Mammary epithelial cell (primary cell): ENCODE measurements at places on chromosomes 11 and 22.
A peak's percentile ranks its signal among the peaks of the same experiment; 100 is the strongest.

DNA sequence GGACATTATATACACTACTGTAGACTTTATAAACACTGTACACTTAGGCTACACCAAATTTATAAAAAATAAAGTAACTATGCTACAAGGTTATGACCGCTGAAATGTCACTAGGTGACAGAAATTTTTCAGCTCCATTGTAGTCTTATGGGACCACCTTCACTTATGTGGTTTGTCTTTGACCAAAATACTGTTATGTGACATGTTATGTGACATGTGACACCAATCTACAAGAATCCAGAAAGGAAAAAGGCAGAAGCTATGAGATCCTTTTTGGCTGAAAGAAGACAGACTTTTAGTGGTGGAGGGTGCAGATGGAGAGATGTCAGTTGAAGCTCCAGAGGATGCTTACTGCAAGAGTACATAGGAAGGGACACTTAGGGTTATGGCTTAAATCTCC, 1378.4 kb upstream of the TENM4 start:
- DNase-seq = no peak

- DNase-seq = no peak
Observed at GRCh38 chr11:119362741-119363080, 16.2 kb upstream of the MFRP start.

DNA sequence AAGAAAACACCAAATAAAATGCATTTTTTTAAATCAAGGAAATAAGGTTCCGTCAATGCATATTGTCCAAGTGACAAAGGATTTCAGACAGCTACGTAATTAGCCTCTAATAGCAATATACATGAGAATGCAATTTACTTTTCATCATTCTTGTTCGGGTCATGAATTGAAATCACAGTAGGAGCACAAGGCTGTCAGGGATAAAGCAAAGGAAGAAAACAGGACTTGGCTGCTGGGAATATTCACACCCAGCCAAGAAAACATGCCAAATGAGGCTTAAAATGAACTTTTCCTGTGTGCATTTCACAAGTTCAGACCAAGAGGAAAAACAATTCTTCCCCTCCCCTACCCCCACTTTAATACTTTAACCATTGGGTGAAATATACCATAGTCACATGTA, 188.6 kb downstream of the CWF19L2 start:
- no peak for DNase-seq

DNA sequence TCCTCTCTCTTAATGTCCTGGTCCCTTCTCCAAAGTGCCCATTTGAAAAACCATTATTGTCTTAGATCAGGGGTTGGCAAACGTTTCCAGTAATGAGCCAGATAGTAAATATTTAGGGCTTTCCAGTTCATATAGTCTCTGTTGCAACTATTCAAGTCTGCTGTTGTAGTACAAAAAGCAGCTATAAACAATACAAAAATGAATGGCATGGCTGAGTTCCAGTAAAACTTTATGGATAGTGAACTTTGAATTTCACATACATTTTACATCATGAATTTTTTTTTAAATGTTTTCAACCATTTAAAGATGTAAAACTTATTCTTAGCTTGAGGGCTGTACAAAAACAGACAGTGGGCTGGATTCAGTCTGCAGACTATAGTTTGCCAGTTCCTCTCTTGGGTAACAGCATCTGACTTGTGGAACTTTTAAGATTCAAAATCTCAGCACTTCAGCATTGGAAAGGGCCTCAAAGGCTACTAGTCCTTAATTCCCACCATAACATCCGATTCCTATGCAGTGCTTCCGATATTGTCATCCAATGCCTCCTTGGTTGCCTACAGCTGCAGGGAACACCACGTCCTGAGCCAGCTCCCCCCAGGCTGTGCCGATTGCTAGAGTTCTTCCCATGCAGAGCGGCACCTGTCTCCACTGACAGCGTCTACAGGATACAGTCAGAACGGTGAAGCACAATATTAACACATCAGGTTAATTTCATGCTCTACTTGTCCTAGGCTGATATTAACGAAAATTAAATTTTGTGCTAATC, 65.6 kb upstream of the E2F8 start:
- no peak for DNase-seq

DNA sequence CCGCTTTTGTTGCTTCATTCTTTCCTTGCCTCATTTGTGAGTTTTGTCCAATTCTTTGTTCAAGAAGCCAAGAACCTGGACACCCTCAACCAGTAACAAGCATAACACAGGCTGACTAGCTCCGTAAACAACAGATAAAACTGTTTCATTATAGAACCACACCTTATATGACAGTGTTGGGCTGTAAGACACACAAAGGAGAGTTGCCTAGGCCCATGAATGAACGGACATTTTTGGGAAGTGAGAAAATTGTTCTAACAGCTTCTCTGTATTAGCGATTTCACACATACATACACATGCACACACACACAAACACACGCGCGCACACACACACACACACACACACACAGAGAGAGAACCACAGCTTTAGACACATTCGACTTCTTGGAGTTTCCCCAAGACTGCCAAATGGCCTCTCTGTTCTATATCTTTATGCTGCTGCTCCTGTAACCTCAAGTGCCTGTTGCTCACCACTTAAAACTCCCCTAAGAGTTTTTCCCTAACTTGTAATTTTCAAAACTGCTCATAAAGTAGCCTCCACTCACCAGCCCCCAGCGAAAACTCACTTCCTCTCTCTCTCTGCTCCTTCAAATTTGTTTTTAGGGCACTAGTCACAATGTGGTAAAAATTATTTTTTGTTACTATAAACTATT, 35.9 kb downstream of the CTSC start:
- DNase-seq = no peak

DNA sequence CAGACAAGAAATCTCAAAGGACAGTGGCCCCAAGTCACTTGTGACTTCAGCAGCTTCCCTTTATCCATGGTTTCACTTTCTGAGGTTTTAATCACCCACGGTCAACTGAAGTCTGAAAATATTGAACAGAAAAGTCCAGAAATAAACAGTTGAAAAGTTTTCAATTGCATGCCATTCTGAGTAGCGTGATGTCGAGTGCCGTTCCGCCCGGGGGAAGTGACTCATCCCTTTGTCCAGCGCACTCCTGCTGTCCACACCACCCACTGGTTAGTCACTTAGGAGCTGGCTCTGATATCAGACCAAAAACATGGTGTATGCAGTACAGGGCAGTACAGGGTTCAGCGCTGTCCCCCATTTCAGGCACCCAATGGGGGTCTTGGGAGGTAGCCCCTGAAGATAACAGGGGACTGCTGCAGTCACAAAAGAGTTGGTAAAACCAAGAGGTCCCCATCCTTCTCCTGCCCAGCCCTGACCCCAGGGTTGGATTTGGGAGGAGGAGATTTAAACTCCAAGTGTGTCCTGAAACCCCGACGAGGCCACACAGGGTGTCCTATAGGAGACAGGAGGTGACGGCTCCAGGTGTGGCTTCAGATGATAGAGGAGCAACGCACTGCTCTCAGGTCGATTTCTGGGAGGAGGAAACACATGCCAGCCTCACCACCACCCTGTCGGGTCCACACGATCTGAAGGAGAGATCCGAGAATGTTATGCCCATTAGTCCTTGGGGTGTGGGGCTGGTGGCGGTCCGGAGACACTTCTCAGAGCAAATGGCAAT, 390.1 kb downstream of the CTTN start:
- peak; percentile 79 for DNase-seq

GRCh38 chr22:39353346-39353745, 3.6 kb downstream of the SYNGR1 start:
- DNase-seq = no peak

- DNase-seq = no peak
Observed at GRCh38 chr11:35978891-35979290, 35.0 kb downstream of the LDLRAD3 start.

DNA sequence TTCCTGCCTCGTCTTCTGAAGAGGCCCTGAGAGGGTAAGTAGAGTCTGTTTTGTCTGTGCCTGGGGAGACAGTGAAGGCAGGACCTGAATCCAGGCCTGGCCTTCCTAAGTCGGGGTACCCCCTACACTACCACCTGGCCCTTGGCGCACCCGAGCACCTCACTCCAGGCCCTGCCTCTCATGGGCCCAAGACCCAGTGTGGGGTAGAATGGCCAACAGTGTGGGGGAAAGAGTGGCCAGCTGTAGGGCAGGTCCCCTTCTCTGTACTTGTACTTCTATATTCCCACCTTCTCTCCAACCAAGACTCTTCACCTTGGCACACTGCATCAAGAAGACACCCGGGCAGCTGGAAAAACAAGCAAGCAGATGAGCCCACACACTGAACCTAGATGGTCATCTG, 22.4 kb upstream of the BID start:
- no peak for DNase-seq

DNA sequence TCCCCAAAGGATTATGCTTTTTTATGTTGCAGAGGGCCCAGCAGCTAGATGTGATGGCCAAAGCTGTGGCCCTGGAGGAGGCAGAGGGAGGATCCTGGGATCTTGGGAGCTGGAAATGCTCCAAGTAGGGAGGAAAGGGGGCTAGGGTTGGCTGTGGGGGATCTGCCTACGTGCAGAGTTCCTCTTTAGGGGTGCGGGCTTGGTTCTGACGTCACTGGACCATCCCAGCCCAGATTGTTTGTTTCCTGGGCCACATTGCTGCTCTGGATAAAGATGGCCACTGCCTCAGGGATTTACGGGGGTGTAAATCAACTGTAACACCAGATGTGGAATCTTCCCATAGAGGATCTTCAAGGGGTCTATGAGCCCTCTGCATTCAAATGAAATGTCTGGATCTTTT, 110.3 kb upstream of the SYT13 start:
- no peak for DNase-seq

DNA sequence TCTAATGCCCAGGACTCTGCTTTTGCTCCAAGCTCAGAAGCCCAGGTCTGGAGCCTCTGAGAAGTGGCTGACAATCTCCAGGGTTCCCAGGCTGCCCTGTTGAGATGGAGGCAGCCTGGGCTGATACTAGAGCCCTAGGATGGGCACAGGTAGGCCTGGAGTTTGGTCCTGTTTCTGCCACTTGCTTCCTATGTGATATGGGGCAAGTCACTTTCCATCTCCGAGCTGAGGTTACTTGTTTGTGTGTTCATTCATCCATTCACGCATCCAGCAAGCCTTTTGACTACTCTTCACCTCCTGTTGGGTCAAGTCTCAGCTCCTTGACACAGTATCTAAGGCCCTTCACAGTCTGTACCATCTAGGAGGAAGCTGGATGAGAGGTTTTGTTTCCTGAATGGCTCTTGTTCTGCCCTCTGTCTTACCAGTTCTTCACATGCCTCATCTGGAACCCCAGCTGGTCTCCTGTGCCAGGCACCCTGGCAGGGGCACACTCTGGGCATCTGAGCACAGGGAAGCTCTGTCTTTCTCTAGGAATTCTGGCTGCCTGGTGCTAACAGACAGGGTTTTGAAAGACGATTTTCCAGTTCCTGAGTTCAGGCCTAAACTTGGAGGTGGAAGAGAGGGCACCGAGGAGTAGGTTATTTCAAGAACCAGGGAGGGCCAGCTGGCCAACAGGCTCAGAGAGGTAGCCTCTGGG, 53.2 kb upstream of the AMPD3 start:
- no peak for DNase-seq

- DNase-seq = no peak
Observed at GRCh38 chr11:24828938-24829605, 332.2 kb downstream of the LUZP2 start.

DNA sequence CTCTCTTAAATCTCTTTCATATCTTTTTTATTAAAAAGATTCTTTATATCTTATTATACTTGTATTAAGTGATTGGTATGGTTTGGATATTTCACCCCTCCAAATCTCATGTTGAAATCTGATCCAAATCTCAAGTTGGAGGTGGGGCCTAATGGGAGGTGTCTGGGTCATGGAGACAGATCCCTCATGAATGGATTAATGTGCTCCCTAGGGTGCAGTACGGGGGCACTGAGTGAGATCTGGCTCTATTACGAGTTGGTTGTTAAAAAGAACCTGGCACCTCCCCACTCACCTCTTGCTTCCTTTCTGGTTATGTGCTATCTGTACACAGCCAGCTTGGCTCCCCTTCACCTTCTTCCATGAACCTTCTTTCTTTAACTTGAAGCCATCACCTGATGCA, 149.6 kb downstream of the CWF19L2 start:
- DNase-seq = no peak

DNA sequence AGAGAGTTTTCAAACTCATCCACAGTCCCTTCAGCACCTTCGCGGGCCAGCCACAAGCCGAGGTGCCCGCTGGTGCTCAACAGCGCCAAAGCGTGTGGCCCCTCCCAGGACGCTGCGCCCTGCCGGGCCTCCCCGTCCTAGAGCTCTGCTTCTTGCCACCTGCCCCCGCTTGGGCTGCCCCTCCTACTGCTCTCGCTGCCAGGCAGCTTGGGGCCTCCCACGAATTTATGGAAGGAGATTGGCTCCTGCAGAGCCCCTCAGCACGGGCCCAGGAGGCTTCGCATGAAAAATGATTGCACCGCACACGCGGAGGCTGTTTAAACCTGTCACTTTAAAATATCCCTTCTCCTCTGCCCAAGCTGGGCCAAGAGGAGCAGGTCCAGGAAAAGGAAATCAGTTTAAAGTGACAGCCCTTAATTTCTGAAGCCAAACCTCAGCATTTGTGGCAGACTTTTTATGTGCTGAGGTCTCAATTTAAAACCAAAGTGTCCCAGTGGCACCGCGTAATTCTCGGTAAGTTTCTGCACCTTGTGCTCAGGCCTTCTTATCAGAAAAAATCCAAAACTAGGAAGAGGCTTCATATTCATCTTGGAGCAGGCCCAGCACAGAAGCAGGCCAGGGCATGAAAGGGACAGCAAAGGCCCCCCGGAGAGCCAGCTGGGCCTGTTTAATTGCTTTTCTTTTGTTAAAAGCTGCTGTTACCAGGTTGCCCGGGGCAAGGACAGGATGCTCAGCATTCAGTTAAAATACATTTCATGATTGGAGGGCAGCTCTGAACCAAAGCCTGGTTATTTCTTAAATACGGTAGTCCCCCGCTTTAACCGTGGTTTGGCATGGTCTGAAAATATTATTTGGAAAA, 303.6 kb downstream of the OPCML start:
- DNase-seq = no peak

DNA sequence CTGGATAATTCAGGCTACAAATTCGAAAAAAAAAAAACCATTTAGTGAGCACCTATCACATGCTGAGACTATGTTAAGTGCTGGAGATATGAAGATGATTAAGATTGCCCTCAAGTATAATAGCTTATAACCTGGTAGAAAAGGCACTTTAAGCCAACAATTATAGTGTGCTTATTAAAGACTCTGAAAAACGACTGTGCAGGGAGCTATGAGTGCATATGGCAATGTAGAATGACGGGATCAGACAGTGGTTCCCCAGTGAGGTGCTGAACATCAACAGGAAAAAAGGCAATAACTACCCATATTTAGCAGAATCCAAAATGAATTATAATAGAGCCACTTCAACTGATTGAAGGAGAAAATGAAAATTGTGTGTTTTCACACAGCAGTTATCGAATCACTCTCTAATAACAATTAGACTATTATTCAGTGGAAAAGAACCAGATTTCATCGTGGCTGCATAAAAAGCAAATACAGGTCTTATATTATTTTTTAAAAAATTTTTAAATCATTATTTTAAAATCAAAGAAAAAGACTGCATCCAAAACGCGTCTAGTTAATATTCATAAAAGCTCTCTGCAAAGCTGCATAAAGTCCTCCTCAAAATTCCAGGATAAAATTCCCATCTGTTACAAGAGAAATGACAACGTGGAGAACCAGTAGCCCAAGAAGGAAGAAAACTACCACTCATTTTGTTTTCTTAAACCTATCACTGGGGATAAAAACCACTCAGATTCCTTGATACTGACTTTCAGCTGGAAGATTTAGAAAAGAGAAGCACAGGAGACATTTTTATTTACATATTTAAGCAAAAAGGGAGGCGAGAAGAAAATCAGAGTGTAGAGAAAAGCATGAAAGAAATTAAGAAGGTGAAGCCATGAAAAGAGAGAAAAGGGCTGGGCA, 1.1 kb downstream of the MTMR2 start:
- DNase-seq = no peak
